NCI-H187 (cell line): ENCODE measurements at places on chromosomes 7 and 10.

GRCh38 chr7:21269021-21269420, 158.9 kb upstream of the SP4 start:
- no peak for DNase-seq

DNA sequence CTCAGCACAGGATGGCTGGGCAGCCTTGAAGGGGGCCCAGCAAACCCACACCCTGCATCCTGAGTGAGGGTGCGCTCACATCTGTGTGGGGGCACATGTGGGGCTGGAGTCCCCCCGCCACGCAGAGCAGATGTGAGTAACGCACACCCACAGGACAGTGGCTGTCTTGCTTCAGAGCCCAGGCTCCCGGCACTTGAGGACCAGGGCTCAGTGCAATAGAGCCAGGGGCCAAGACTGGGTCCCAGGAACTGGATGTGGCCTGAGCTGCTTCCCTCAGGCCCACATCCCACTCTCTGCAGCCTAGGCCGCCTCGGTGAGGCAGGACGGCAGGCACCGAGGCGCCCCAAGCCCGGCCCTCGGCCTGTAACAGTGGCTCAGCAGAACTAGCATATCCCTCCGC, 159.9 kb downstream of the MAD1L1 start:
- no peak for DNase-seq

GRCh38 chr10:103555712-103556111, 62.2 kb downstream of the NEURL1 start:
- DNase-seq: no peak

DNA sequence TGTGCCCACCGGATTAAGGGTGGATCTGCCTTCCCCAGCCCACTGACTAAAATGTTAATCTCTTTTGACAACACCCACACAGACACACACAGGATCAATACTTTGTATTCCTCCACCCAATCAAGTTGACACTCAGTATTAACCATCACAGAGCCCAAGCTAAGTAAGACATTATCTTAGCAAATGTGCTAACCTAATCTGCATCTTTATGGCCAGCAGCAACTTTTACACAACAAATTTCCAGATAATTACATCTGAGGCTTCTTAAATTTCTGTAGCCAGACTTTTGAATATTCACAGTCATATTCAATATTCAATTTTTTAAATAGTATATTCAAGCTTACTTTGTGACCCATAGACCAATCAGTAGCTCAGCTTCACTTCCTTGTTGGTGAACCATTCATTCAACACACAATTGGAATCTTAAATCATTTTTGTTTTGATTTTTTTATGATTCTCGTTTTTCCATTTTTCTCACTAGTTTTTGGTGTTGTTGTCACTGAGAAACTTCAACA, 594.2 kb downstream of the IPMK start:
- DNase-seq: no peak

DNA sequence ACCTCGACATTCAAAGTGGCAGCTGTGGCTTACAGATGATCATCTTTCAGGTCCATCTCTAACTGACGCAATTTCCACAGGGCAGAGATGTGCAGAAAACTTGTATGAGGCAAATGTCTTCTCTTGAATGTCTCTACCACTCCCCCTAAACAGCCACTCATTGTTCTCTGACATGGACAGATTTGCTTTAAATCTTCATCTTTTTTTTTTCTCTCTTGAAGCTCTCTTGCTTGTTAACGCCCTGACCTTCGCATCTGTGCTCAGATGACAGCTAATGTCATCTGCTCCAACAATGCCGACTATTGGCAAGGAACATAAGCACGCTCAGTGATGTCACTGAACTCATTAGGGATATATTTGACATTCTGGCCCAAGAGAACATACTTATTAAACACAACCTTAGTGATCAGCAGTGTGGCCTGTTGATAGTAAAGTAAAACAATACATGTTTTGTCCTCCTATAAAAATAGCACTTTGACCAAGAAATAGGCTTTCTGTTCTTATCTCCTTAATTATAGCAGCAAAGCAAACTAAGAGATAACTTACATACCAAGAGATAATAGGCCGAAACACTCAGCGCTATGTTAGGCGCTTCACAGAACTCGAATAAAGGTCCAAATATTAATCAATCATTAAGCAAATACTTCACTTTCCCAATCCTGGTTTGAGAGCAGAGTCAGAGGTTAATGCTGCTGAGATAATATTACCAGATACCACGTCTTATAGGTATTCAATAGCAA, 583.5 kb downstream of the PARD3 start:
- DNase-seq: no peak

GRCh38 chr10:127386606-127387327, 162.3 kb upstream of the NPS start:
- no peak for DNase-seq

- DNase-seq: no peak
Observed at GRCh38 chr7:4015996-4016395, 666.1 kb upstream of the FOXK1 start.
